ENCODE measurements at places on chromosomes 16 and 17.
A peak's percentile ranks its signal among the peaks of the same experiment; 100 is the strongest.

- peak; percentile 86 for DNase-seq
Measured at GRCh38 chr17:76506408-76507345, 5.5 kb upstream of the RHBDF2 start.

DNA sequence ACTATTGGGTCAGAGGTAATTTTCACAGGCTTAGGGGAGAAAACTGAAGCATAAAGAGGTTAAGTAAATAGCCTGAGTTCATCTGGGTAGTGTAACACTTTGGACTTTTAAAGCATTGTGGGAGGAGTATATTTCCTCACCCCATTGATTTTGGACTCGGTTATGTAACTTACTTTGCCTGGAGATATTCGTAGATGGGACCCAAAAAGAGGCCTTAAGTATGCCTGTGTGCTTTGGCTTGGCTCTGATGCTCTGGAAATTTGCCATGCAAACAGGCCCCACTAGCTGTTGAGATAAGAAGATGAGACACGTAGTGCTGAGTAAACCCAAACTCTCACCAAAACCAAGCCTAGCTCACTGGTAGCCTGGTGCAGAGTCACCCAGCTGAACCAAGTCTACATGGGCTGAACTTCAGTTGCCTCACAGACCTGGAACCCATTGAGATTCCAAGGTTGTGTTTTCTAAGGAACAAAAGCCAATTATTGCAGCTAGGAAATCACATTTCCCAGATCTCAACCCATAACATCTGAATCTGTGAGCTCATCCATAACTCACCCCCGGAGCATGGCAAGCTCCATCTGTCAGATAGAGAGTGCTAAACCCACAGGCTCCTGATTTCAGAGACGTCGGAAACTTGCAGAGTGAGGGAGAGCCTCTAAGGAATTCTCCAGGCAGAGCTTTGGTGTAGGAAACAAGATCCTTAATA lies 536.0 kb upstream of the C16orf82 start:
- no peak for DNase-seq

GRCh38 chr16:75394941-75395340 lies 38.4 kb downstream of the CFDP1 start:
- DNase-seq, result no peak

GRCh38 chr17:74759941-74760340 lies 11.5 kb downstream of the NHERF1 start:
- no peak for DNase-seq

GRCh38 chr16:89230255-89230654 lies 12.8 kb downstream of the ZNF778 start:
- no peak for DNase-seq

- DNase-seq, result no peak
Measured at GRCh38 chr17:76952402-76952801, 84.2 kb downstream of the MGAT5B start.

DNA sequence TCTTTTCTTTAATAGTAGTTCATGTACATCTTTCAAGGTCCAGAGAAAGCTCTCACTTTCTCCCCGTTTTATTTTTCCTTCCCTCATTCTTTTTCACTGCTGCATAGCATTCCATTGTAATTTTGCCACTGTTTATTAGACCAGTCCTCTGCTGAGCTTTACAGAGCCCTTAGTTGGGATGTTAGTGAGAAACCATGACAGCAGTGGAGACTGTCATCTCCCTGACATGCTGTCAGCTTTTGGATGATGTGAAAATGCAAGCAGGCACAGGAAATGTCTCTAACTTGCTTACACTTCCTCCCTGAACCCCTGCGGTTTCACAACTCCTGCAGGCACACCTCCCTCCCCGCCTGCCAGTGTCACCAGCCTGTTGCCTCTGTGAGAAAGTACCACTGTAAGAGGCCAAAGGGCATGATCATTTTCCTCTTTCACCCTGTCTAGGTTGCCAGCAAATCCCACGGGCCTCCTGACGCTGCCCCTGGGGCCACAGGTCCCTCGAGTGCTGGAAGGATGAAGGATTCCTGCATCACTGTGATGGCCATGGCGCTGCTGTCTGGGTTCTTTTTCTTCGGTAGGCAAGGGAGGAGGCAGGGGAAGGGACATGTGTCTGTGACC lies at the start of gene ITGAL:
TSS of gene ITGAL (plus strand) at position 415 of the 615 bp plus-strand sequence. CDS start at position 511, 96 bp downstream.
- peak; percentile 74 for DNase-seq

GRCh38 chr17:42617956-42618431 lies 8.5 kb downstream of the TUBG1 start:
- DNase-seq, result no peak
